Fibroblast of skin of left quadriceps (primary cell): ENCODE measurements at places on chromosomes 1 and 21.
A peak's percentile ranks its signal among the peaks of the same experiment; 100 is the strongest.

GRCh38 chr1:115409094-115410015 lies 71.3 kb upstream of the NGF start:
- peak; percentile 30 for DNase-seq

DNA sequence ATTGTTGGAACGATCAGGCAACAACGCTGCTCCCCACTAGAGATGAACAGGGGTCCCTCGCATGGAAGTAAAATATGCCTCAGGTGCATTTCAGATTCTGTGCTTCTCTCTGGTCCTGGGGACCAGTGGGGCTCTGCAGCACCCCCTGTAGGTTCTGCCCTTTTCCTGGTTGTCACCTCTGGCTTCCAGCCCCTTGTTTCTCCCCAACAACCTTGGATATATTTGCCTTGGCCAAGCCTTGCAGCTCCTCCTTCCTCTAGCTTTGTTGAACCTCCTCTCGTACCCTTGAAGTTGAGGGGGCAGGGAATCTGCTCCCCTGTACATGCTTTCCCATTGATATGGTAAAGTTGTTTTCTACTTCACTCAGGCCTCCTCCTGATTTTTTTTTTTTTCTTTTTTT lies 5.4 kb upstream of the RGSL1 start:
- DNase-seq = no peak

DNA sequence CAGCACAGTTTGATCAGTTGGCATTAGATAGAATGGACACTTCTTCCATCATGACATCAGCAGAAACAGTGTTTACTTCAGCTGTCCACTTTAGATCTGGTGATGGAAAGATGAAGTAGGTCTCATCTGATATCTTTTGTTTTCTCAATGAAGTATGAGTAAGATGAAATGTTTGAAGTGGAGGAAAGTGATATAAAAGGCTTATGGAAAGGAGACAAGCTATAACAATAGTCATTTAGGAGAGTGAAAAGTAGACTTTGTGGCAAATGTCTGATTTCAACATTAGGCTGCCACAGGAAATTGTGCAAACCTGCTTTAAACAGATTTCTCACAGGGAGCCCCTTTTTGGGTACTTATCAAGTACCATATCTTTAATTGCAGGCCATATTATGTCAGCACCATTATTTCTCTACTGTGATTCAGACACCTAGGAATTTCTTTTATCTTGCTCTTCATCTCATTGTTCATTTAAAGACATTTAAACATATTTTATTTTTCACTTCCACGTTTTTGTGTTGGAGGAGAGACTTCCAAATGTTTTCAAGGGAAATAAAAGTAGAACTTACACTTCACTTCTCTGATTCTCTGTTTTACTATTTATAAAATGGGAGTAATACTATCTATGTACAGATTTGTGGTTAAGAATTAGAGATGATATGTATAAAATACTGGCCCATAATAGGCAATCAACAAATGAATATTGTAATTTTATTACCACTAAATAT lies 18.1 kb downstream of the PDC start:
- peak; percentile 45 for DNase-seq

- DNase-seq = no peak
These were observed 138.2 kb downstream of the EDEM3 start for GRCh38 chr1:184616504-184616903.

GRCh38 chr1:151193856-151194255 lies 3.9 kb upstream of the VPS72 start:
- DNase-seq = no peak
